H9 (cell line): ENCODE measurements at places on chromosomes 4 and X.

DNA sequence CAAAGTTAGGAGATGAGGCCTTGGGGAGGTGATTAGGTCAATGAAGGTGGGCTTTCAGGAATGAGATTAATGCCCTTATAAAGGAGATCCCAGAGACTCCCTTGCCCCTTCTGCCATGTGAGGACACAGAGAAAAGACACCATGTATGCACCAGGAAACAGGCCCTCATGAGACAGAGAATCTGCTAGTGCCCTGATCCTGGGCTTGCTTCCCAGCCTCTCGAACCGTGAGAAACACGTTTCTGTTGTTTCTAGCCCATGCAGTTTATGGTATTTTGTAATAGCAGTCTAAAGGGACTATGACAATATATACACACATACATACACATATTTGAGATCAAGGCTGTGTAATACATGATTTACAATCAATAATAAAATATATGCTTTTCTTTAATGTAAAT lies 41.4 kb upstream of the ENPP6 start:
- DNase-seq: no peak

DNA sequence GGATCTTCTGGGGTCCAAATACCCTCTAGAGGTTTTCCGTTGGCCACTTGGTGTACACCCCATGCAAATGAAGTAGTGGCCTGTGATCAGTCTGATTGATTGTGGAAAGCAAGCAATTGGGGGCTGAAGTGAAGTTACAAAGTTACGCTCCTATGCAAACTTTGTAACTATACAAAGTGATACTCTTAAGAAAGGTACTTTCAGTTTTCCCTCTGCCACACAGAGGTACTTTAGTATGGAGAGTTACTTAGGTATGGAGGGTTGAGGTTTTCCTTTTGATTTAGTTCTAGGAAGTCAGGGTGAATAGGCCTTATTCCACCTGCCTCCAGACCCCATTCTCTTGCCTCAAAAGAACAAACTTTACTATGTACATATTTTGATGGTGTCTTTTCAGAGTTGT lies 28.7 kb downstream of the STAG2 start:
- DNase-seq: no peak

DNA sequence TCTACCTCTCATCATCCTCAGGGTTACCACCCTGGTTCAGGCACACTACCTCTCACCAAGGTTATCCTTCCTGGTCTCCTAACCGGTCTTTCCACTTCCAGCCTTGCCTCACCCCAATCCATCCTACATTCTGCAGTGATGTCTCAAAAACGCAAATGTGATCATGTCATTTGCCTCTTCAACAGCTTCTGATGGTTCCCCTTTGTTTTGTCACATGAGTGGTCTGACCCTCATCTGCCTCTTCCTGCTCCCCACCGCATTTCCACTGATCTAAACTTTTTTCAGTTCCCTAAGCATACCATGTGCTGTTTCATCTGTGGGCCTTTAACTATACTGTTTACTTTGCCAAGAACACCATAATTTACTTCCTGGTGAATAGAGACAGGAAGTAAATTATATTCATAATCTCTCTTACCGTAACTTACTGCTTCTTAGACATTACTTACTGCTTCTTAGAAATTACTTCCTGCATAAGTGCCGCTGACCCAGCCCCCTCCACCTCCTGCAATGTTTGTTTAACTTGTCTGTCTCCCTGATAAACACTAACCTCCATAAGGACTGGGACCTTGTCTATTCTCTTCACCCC lies 27.1 kb upstream of the NSUN7 start:
- no peak for DNase-seq

DNA sequence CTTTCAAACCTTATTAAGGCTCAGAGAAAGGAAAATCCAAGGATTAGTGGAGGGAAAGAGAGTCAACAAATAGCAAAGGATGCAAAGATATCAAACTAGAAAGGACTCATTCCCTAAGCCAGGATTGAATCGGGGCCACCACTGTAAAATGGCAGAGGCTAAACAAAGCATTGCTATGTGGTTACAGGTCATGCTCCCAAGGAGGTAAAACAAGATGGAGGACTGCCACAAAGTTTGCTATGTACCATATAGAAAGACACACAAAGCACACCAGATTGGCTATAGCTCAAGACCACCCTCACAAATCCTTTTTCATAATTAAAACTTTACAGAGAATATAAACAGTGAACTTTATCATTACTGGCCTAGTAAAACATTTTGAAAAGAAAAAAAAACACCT lies 25.9 kb upstream of the PASD1 start:
- no peak for DNase-seq

GRCh38 chr4:109211671-109212070 lies 90.8 kb downstream of the COL25A1 start:
- no peak for DNase-seq

GRCh38 chr4:180625653-180626052 lies 1617.5 kb upstream of the TENM3 start:
- no peak for DNase-seq

DNA sequence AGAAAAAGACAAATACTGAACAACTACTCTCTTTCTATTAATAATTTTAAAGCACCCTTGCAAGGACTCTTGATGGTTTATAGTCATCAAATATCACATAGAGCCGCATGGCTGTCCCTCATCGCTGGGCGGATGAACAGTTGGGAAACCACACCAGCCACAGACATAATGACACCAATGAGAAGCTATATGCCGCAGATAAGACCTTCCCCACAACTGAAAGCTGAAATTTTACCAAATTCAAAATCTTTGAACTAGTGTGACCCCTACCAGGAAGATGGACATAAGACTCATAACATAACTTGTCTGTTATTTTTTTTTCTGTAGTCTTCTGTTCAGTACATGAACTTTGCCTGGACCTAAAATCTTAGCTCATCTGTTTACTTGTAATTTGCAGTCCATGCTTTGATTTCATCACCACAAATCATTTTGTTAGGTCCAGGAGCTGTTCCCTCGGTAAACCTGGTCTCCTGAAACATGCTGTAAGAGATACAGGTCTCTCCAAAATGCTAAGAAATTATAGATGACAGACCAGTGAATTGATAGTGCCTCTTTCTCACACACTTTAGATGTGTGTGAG lies 157.3 kb upstream of the RAPGEF2 start:
- no peak for DNase-seq

DNA sequence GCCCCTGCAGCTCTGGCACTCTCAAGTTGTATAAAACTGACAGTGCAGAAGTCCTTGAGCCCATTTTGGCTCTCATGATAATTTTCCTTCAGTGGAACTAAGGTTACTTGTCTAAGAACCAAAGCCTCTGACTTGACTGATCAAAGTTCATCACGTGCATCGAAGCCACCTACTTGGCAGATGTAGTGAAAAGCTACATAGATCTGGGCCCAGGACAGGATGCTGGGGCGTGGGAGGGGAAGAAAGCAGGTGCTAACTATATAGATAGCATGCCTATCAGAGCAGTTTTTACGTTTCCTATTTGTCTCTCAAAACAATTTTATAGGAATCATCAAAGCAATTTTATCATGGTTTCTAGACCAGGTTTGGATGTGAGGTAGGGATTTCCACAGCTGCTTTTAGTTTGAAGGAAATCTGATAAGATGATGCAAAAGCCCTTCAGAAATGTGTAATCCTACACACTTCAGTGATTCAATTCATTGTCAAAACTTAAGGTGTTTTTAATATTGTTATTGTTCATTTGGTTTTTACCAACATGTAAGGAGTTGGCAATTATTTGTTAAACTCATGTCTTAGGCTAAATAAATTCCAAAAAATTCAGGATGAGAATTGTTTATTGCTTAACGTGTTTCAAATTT lies 1.2 kb upstream of the CD40LG start:
- DNase-seq: no peak

GRCh38 chr4:74675673-74676279 lies 118.5 kb downstream of the BTC start:
- no peak for DNase-seq

DNA sequence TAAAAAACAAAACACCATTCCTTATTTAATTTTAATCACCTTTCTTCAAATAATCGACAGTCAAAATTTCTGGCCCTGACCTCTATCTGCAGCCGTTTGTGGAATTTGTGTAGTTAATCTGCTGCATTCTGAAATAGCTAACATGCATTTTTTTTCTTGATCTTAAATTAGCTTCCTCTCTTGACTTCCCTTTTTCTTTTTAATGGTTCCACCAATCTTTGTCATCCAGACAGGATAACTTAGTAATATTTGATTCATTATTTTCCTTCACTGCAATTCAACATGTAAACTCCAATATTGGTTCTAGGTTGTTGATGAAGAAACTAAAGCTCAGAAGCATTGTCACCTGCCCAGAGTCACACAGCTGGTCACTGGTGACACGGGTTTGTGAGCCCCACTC lies 77.3 kb downstream of the ARHGAP10 start:
- no peak for DNase-seq

DNA sequence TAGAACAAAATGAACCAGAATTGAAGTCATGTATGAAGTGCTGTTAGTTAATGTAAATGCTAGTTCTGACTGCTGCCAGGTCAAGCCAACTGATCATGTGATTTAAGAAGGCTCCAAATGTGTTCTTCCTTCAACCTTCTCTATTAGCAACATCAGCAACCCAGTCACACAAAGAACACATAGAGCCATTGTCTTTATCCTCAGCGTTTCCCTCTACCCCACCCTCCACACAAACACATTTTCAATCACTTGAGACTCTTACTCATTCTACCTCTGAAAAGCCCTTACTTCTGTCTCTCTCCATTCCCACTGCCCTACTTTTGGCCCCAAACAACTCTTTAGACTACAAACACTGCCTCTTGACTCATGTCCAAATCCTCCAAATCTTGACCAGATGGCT lies 89.7 kb upstream of the KDR start:
- DNase-seq: no peak

GRCh38 chr4:33724685-33725084 lies 2519.6 kb downstream of the ARAP2 start:
- DNase-seq: no peak

GRCh38 chr4:24514808-24515207 lies 69.5 kb downstream of the DHX15 start:
- DNase-seq: no peak

- DNase-seq: no peak
These were observed 118.2 kb upstream of the STX18 start for GRCh38 chr4:4659871-4660651.

DNA sequence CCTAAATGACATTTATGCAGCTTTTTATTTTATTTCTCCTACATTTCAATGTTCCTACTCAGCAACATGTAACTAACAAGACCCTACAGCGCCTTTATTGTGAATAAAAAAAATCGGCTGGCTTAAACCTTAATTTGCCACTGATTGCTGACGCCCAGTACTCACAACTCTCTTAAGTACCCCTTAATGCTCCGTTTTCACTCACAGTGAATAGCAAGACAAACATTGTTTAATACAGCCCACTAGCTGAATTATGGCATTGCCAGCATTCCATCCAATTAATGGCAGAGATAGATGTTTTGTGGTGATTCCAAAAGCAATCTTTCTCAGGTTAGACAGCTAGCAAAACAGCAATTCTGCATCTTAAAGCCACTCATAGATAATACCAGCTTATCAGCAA lies 61.1 kb downstream of the PPARGC1A start:
- DNase-seq: no peak

DNA sequence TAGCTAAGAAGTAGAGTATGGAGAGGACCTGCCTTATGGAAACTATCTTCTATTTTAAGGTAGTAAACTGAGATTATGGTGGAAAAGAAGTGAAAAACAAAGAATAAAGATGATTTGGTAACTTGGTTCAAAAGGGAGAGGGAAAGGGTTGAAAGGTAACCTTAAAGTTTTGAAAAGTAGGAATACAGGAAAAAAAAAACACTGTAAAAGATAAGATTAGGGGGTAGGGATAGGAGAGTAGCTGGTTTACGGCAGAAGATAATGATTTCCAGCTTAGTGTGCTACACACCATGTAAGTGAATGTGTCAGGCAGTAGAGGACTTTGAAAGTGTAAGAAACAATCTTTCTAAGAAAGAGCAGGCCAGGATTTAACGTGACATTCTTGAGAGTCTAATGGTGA lies 35.3 kb downstream of the FAM13A start:
- no peak for DNase-seq

DNA sequence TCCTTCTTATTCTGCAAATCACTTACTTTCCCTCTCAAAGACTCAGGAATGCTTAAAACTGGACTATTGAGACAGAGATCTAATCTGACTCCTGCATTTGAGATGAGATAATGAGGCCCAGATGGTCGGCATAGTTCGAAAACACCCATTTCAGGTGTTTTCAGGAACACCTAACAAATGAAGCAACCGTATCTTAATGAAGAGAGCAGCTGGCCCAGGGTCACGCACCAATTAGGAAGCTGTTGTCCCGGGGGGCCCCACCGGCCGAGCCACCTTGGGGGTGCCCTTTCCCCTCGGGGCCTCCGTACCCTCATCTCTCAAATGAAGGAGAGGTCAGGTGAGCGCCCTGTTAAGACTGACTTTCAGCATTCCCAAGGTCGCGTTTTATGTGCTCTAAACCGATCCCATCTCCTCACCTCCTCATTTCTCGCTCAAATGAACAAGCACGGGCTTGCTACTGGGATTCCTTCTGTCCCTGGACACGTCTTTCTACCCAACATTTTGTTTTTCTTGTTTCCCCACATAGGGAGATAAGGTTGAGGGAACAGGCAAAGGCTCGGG lies 824 bp downstream of the LRPAP1 start:
- DNase-seq: peak; percentile 20

- DNase-seq: no peak
These were observed 25.9 kb upstream of the SMARCAD1 start for GRCh38 chr4:94181815-94182214.

GRCh38 chrX:143601809-143602208 lies 34.1 kb downstream of the SLITRK4 start:
- DNase-seq: no peak

- peak; percentile 36 for DNase-seq
These were observed 654 bp upstream of the DDIT4L start for GRCh38 chr4:100190643-100191600.

DNA sequence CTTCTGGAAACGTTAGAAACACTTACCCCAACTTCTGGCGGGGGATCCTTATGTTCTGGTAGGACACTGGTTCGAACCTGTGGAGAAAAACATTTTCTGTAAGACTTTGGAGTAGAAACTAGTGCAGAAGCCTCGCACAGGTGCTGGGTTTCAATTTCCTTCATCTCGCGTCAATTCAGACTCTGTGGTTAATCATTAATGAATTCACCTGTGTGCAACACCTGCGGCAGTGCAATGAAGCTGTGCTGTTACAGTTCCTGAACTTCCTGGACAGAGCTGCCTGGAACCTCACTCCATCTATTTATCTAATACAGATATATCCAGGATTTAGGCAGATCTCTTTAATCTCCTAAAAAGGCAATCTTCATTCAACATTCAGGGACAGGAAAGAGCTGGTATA lies 531.4 kb downstream of the INPP4B start:
- no peak for DNase-seq

GRCh38 chr4:118307643-118308042 lies 45.2 kb downstream of the PRSS12 start:
- DNase-seq: no peak
